Activated naive CD4-positive, alpha-beta T cell treated with anti-CD3 and anti-CD28 coated beads, Interleukin-2, amount 10 ng/mL, durations not matched to agents 5 hours and 36 hours (primary cell): ENCODE measurements at places on chromosomes 7 and 10. TPM values are rescaled to one million over a fixed set of nuclear protein-coding genes. Genes with fewer than 3 reads are reported as not detected.

Gene NRP1
- 0.60 TPM for total RNA-seq

Gene SYT15B
- 0.19 TPM for total RNA-seq

Gene EXOSC1
- 45.6 TPM for total RNA-seq

Gene WEE2
- total RNA-seq: not detected

Gene TASOR2
- 49.8 TPM for total RNA-seq

Gene GPR15LG
- not detected for total RNA-seq

Gene ATOH7
- not detected for total RNA-seq

Gene MYPN
- total RNA-seq: not detected

Gene TMEM248
- total RNA-seq: 88.0 TPM

Gene CPA2
- not detected for total RNA-seq

Gene PPP1R3A
- not detected for total RNA-seq
